Left renal cortex interstitium (tissue), 4 donors: ENCODE measurements at places on chromosomes 4 and X.

DNA sequence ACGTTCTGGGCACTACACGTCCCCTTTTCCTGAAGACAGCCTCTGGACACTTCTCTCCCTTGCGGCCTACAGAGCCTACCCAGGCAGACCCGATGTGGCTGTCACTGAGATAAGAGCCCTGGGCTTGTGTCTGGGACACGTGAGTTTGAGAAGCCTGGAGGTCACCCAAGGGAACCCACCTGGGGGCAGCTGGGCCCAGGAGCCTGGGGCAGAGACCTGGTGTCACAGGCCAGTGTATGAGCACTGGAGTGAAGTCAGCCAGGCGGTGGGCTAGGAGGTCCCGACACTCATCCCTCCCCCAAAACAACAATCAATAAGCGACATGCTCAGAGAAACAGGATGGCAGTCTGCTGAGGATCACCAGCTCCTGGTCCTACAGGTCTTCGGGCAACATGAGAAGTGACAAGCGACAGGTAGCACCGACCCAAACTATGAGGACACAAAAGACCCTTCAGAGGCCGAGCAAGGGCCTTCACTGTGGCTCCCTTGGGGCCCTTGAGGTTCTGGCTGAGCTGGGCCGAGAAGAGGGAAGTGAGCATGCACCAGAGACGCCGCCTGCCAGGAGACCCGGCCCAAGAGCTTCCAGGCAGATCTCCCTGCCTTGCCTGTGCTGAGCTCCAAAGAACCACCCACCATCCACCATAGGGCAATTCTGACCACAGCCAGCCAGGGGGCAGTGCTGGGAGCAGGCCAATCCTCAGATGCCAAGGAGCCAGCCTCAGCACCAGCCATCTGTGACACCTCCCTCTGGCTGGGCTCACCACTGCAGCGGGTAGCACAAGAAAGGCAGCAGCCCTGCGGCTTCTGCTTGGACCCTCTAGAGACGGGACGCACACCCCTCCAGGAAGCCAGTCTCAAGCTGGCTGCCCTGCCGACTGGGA lies 11.0 kb upstream of the DUSP9 start:
- no peak for DNase-seq

- no peak for DNase-seq
These were observed 23.2 kb upstream of the ADD1 start for GRCh38 chr4:2820216-2820982.

DNA sequence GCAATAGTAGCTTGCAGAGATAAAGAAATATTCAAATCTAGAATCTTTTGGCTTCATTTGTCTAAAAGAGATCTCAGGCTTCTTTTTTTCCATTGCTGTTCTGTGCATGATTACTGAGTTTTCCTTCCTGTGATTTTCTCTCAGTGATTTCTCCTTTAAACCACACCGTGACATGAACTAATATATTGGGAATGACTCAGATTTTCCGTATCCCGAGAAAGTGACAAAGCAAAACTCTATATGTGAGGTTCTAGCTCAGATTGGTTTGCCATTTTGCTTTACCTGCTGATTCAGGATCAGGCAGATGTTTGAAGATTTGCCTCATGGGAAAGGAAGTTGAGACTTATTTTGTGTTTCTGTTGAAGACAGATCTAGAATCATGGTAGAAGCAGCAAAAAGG lies 59.4 kb downstream of the MTHFD2L start:
- no peak for DNase-seq

DNA sequence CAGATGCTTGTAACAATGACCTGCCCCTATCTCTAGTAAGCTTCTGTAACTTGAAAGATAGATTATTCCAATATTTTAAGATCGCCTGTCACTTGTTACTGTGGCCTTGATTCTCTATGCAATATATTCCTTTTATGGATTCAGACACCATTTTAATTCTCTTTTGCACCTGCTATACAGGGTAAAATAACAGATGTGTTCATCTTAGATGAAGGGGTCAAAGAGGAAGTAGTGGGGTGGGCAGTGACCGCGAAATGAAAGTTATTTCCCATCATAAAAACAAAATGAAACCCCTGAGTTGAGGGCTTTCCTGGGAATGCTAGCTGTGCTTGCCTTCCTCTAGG lies 175.9 kb downstream of the TSPAN5 start:
- DNase-seq, result no peak
